Vagina (tissue), 2 donors: ENCODE measurements at places on chromosomes 16 and 17.

GRCh38 chr17:35586569-35587073, 501 bp upstream of the AP2B1 start:
- no peak for DNase-seq
- peaks cover 30% of the 10 kb centered on the region for H3K4me1 ChIP-seq
- peak overlapping the region; percentile 74 for H3K27ac ChIP-seq
- no peaks in the 10 kb centered on the region for H3K36me3 ChIP-seq
- H3K27me3 ChIP-seq, result no peaks in the 10 kb centered on the region

GRCh38 chr17:56909742-56910508, 3.9 kb downstream of the TRIM25 start:
- peaks cover 48% of the 10 kb centered on the region for H3K4me1 ChIP-seq
- peak overlapping the region; percentile 25 for H3K4me3 ChIP-seq
- peak overlapping the region; percentile 96 for H3K27ac ChIP-seq
- H3K36me3 ChIP-seq, result no peaks in the 10 kb centered on the region
- no peaks in the 10 kb centered on the region for H3K27me3 ChIP-seq

GRCh38 chr16:57213462-57213861, 27.3 kb downstream of the RSPRY1 start:
- H3K36me3 ChIP-seq, result peaks cover 87% of the 10 kb centered on the region
- peaks cover 7% of the 10 kb centered on the region for H3K4me1 ChIP-seq
- H3K27ac ChIP-seq, result no peak overlapping the region
- H3K4me3 ChIP-seq, result no peak overlapping the region
- no peaks in the 10 kb centered on the region for H3K27me3 ChIP-seq
- no peak for DNase-seq

- peak overlapping the region; percentile 30 for H3K4me3 ChIP-seq
- H3K27ac ChIP-seq, result peak overlapping the region; percentile 27
- H3K36me3 ChIP-seq, result no peaks in the 10 kb centered on the region
- no peaks in the 10 kb centered on the region for H3K27me3 ChIP-seq
- H3K4me1 ChIP-seq, result peaks cover 11% of the 10 kb centered on the region
- DNase-seq, result no peak
Observed at GRCh38 chr17:56629531-56630075, 36.1 kb downstream of the NOG start.

- H3K27me3 ChIP-seq, result no peaks in the 10 kb centered on the region
- DNase-seq, result no peak
- no peak overlapping the region for H3K27ac ChIP-seq
Observed at GRCh38 chr17:55144518-55144917, 120.2 kb upstream of the HLF start.

DNA sequence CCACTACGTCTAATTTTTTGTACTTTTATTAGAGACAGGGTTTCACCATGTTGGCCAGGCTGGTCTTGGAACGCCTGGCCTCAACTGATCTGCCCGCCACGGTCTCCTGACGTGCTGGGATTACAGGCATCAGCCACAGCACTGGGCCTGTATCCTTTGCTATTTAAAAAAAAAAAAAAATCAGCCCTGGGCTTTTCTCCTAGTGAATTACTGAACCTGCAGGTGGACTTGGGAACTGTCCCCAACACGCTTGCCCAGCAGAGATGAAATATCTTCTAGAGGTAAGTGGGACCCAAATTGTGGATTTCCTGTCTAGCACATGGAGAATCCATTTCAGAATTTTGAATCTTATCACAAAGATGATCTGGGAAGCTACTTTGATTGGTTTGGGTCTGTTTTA, 14.8 kb downstream of the CNOT1 start:
- H3K4me3 ChIP-seq, result no peak overlapping the region
- peaks cover 14% of the 10 kb centered on the region for H3K4me1 ChIP-seq
- DNase-seq, result no peak
- no peak overlapping the region for H3K27ac ChIP-seq

DNA sequence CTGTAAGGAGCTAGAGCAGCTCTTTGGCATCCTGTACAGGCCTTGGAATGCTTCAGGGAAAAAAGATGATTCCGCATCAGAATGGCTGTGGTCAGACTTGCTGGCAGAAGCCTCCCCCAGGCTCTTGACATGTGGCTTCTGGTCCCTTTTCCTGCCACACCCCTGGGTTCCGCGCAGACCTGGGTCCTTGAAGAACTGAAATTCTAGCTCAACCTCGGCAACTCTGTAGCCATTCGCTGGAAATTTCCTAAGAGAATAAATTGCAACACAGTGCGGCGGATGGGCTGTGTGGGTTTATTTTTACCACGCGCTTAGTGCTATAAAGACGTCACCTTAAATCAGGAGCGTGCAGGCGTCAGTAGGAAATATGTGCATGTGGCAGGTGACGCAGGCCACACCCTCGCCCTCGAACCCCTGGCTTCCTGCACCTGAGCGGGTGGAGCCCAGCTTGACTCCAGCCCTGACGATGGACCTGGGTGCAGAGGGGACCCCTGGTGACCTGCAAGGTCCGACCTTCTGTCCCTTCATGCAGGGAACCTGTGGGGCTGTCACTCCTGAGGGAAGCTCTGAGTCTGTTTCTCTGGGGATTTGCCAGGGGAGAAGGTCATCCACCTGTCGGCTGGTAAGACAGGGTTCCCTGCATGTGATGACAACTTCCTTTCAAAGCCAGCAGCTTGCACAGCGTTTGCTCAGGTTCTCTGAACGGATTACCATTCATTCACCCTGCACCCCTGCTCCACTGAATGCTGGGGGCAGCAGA, 46.3 kb downstream of the METRNL start:
- no peaks in the 10 kb centered on the region for H3K36me3 ChIP-seq
- no peaks in the 10 kb centered on the region for H3K27me3 ChIP-seq
- H3K4me1 ChIP-seq, result no peaks in the 10 kb centered on the region
- DNase-seq, result no peak

GRCh38 chr16:80940069-80940856, 66.4 kb downstream of the CMC2 start:
- no peak overlapping the region for H3K27ac ChIP-seq
- H3K36me3 ChIP-seq, result no peaks in the 10 kb centered on the region
- no peaks in the 10 kb centered on the region for H3K27me3 ChIP-seq
- peaks cover 19% of the 10 kb centered on the region for H3K4me1 ChIP-seq
- H3K4me3 ChIP-seq, result no peak overlapping the region

GRCh38 chr17:77383613-77384608, 243.1 kb downstream of the SEC14L1 start:
- H3K27me3 ChIP-seq, result no peaks in the 10 kb centered on the region
- H3K36me3 ChIP-seq, result no peaks in the 10 kb centered on the region
- H3K27ac ChIP-seq, result peak overlapping the region; percentile 95
- peaks cover 99% of the 10 kb centered on the region for H3K4me1 ChIP-seq
- peak overlapping the region; percentile 3 for H3K4me3 ChIP-seq
